ENCODE measurements at places on chromosomes 3 and 15. TPM values are rescaled to one million over a fixed set of nuclear protein-coding genes. Genes with fewer than 3 reads are reported as not detected.

- DNase-seq, result no peak
Measured at GRCh38 chr3:107425033-107425432, 47.8 kb downstream of the CCDC54 start.

DLL4 gene
- total RNA-seq, result 21.6 TPM

GPR171 gene
- 0.53 TPM for total RNA-seq

PARP16 gene
- 9.5 TPM for total RNA-seq

Data from colonic mucosa (tissue), 4 donors.